Amygdala (tissue), 56 donors: ENCODE measurements at places on chromosomes 16 and 17.

DNA sequence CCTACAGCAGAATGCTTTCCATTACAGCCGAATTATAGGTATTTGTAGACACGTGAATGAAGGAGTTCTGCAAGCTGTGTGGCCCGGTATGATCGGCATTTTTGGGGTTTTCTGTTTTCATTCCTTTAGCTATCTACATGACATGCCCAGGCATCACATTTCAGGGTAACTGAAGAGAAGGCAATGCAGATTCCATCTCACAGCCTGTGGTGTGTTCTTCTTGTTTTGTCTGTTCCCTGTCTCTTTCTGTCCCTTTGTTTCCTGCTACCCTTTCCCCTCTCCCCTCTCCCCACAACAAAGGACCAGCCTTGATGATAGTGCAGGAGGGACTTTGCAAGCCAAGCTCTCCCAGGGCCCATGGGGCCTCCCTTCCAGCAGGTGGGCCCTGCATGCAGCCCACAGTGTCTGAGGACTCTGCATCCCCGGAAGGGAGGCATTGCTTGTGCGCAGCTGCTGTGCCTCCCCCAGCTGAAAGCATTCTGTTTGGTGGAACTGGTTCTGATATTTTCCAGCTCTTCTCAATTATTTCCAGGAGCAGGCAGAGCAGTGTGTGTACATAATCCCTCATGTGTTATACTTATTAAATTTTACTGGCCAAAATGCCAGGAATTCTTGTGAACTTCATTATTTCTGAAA lies 207.4 kb downstream of the RPTOR start:
- no peak for DNase-seq

- DNase-seq: no peak
Observed at GRCh38 chr17:7014995-7015958, 2.9 kb downstream of the RNASEK start.

DNA sequence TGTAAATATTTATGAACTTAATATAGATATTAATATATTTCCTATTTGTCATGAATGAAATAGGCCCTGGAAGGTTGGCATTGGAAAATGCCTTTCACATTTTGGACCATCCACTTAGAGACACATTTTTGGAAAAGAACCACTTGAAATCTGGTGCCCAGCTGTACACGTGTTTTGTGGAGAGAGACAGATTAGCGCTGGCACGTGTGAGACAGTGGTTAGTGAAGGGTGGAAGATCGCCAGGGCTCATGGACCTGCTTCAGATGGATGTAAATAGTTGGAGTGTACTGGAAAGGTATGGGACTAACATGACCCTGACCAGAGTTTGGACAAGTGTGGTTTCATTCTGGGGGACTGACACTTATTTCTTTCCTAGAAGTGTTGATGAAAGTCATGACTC lies 222.9 kb downstream of the PRKCA start:
- DNase-seq: no peak

GRCh38 chr16:6331770-6332169 lies 1000.9 kb upstream of the RBFOX1 start:
- DNase-seq: no peak

- DNase-seq: no peak
Observed at GRCh38 chr16:22732400-22732799, 81.6 kb upstream of the HS3ST2 start.

DNA sequence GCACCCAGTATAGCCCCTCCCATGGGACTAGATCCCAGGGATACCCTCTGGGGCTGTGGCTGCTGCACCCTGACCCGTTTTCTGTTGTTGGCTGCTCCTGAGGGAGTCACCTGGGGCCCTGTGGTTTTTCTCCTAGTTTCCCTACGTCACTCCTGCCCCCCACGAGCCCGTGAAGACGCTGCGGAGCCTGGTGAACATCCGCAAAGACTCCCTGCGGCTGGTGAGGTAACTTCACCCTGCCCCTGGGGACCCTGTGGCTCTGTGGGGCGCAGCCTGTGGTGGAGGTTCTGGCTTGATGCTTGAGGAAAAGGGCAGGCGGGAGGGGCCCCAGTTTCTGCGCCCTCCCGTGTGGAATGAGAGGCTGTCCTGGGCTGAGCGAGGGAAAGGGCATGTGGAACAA lies 27.2 kb downstream of the MGRN1 start:
- no peak for DNase-seq

DNA sequence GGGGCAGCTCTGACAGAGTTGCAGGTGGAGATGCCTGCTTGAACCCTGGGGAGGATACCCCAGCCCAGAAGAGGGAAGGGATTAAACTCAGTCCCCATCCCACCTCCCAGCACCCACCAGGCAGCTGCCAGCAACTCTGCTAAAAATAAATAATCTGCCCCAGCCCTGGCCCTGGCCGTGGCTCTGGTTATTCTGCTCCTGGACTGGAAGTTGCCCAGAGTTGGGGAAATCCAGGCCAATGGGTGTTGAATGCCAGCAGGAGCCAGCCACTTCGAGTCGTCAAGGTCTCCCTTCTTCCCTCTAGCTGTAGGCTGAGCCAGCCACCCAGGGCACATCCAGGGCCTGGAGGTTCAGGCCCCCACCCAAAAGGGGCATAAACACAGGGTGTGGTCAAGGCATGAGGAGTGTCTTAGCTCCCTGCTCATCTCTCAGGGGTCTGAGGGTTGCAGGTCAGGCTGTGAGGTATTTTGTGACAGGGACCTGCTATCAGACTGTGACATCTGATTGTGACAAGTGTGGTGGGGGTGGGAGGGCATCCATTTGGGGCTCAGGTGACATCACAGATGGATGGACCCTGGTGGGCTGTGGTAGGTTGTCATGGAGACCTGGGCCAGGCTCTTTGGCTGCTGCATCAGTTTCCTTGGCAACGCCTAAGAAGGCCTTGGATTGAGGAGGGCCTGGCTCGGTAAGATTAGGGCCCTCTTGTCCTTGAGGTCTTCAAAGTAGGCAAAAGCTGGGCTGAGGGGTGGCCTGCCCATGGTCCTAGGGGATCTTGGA lies 1.0 kb upstream of the RRAD start:
- no peak for DNase-seq

GRCh38 chr16:35196313-35196712 lies 1736.9 kb downstream of the TP53TG3F start:
- DNase-seq: no peak

- DNase-seq: no peak
Observed at GRCh38 chr16:10935226-10935915, 6.9 kb downstream of the DEXI start.

GRCh38 chr17:83055911-83056582 lies 23.4 kb upstream of the METRNL start:
- no peak for DNase-seq

DNA sequence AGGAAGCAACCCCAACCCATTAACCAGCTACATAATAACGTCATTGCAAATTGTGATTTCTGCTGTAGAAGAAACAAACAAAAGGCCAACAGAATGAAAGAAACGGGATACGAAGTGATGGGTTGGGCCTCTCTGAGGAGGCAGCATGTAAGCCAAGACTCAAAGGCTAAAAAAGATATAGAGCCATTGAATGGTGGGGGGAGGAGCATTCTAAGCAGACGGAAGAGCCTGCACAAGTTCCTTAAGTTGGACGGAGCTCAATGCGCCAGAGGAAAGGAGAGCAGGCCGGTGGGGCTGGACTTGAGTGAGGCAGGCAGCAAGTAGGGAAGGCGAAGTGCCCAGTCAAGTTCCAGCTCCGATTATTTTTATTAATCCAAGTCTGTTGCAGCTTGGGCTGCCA lies 160.3 kb downstream of the SHISA9 start:
- no peak for DNase-seq

DNA sequence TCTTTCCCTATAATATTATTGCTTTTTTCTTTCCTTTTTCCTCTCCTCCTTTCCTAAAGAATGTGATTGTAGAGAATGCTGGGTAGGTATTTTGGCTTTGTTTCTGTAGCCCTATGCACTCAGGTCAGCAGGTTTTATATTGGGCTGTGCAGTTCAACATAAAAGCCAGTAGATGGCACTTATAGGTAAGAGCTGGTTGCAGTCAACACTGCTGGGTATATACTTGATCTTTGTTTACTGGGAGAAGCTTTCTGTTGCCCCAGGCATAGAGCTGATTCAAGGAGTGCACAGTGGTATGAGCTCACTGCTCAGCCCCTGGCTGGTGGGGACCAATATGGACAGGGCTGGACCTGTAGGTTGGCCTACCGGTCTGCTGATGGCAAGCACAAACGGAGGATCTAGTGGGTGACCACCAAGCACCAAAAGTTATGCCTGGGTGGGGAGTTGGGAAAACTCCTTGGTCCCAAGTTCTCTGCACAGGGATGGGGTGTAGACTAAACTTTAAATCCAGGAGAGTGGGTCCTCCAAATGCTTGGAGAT lies 378.9 kb downstream of the PMP22 start:
- no peak for DNase-seq

DNA sequence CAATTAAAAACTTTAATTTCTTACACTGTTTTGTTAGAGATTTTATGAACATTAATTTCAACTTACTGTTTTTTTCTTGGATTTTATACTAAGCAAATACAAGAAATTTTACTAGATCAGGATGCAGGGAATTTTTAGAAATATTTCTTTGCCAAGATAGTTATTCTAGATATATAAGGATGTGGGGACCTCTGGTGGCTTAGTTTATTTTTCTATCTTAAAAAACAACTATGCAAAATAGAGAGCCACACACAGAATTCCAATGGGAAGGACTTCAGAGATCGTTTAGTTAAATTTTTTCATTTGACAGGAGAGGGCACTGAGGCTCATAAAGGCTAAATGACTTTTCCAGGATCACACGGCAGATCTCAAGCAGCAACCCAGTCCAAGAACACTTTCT lies 23.0 kb upstream of the CAPNS2 start:
- DNase-seq: no peak

GRCh38 chr17:66451188-66452149 lies 149.1 kb downstream of the PRKCA start:
- DNase-seq: no peak

DNA sequence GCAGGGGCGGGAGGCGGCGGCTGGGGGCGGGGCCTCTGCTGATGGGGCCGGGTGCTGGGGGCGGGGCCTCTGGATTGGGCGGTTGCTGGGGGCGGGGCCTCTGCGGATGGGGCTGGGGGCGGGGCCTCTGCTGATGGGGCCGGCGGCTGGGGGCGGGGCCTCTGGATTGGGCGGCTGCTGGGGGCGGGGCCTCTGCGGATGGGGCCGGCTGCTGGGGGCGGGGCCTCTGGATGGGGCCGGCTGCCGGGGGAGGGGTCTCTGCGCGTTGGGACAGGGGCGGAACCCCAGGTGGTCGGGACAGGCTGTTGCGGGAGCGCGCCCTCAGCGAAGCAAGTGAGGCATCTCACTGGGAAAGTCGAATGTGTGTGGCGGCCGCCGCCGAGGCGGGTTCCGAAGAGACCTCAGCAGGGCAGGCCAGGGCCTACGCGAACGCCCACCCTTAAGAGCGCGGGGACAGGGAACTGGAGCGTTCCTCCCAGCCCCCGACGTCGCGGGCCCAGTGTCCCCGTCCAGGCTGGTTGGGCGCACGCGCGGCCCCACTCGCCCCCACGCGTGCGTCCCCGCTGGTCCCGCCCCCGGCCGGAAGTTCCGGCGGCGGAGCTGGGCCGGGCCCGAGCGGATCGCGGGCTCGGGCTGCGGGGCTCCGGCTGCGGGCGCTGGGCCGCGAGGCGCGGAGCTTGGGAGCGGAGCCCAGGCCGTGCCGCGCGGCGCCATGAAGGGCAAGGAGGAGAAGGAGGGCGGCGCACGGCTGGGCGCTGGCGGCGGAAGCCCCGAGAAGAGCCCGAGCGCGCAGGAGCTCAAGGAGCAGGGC lies at the start of gene STUB1:
Gene STUB1 (plus strand): TSS at position 597 of the 811 bp plus-strand sequence. CDS start 116 bp downstream, at position 713.
- peak; percentile 92 for DNase-seq

DNA sequence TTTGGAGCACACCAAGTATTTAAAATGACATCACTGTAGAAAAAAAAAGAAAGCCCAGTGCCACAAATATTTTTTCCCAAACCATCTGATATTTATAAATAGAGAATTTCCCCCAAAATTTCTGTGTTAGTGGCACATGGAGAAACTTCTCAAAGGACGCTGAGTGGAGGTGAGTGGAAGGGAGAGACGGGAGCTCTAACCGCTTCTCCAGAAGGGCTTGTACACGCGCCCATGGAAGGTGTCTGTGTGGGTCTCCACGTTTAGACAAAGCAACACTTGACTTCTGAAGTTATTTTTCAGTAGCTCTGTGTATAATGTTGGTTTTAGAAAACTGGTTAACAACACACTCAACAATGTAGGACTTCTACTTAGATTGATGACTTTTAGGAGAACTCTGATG lies 1.0 kb downstream of the MYOCD start:
- no peak for DNase-seq

- DNase-seq: no peak
Observed at GRCh38 chr17:69878661-69879060, 196.4 kb upstream of the KCNJ16 start.

DNA sequence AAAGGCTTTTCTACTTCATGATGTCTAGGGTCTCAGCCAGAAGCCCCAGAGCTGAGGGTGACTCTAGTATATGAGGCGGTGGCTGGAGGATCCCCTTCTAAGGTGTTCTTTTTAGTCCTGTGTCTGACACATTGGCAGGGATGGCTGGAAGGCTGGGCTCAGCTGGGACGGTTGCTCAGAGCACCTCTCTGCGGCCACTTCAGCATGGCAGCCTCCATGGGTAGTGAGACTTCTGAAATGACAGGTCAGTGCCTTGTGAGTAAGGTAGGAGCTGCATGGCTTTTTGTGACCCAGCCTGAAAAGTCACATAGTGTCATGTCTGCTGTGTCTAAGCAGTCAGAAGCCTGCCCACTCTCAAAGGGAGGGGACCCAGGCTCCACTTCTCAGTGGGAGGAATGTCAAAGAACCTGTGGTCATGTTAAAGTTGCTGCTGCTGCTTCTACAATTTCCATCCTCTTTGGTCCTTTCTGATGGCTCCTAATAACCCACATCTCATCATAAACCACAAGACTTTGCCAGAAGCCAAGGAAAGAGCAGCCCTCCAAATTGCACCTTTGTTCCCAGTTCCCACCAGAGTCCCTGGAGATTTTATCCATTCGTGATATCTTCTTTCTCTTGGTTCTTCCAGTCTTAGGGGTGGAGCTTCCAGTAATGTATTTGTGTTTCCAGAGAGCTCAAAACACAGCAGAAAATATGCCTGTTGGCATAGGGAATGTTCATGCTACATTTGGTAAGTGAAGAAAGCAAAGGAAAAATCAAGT lies 15.4 kb upstream of the KCNG4 start:
- no peak for DNase-seq

GRCh38 chr17:15453782-15454181 lies 13.6 kb downstream of the CDRT4 start:
- peak; percentile 21 for DNase-seq
